H54 (cell line): ENCODE measurements at places on chromosomes 13 and 19.

DNA sequence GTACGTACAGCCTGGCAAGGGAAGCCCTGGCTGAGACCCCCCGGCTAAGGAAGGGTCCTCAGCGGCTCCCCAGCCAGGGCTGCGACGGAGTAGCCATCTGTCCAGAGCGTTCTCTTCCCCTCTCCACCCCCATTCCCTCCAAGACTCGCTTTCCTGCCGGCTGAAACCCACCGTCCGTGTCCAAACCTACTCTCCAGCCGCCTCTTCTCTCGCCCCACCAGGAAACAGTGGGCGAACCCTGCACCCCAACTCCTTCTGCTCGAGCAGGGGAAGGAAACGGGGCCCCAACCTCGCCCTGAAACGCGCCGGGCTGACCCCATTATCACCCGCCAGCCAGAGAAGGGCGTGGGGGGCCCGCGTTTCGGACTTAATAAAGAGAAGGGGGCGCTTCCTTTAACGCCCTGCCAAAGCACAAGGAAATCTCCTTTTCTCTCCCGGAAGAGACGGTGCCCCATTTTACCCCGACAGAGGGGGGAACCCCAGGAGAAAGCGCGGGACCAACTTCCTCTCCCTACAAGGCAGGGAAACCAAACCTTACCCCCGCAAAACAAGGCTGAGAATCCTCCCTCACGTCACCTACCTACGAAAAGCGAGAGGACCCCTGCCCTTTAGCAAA lies 2.5 kb downstream of the ZC3H4 start:
- no peak for DNase-seq

DNA sequence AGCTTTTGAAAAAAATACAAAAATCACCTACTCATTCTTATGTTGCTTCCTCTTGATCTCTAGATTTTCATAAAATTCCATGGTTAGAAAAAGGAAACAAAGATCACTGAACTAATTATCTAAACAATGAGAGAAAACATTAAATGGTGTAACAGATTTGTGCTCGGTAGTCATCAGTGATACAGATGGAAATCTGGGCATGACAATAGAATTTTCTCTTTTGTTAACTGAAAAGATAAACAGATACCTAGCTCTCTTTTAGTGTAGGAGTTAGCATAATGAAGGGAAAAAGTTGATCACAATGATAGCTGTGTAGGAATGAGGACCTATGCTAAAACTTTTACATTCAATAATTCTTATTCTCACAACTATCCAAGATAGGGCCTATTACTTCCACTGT lies 103.7 kb downstream of the TBC1D4 start:
- DNase-seq: no peak

DNA sequence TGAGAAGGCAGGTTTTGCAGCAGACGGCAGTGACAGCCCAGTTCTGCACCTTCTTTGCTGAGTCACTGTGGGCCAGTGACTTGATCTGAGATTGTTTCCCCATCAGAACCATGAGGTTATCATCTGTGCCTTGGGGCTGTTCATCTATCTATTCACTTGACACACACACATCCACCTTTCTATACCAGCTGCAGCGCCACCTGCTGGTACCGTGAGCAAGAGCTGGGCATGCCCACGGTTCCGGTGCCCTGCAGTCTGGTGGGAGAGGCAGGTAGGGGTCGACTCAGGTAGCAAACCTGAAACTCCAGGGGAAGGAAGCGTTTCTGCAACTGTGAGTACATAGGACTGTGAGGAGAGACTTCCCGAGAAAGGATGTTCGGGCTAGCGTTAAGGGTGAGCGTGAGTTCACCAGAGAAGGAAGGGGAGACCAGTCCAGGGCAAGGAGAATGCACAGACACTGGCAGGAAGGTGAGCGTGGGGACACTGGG lies 7.5 kb upstream of the LIN7B start:
- DNase-seq: no peak

GRCh38 chr19:13899912-13900584 lies 5.9 kb downstream of the BRME1 start:
- DNase-seq: no peak

DNA sequence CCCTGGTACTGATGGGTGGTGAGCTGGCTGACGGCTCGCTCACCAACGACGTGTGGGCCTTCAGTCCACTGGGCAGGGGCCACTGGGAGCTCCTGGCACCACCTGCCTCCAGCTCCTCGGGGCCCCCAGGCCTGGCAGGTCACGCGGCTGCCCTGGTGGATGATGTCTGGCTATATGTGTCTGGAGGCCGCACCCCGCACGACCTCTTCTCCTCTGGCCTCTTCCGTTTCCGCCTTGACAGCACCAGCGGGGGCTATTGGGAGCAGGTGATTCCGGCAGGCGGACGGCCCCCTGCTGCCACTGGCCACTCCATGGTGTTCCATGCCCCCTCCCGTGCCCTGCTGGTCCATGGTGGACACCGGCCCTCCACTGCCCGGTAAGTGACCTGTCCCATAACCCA lies 10.5 kb downstream of the MEGF8 start:
- no peak for DNase-seq

DNA sequence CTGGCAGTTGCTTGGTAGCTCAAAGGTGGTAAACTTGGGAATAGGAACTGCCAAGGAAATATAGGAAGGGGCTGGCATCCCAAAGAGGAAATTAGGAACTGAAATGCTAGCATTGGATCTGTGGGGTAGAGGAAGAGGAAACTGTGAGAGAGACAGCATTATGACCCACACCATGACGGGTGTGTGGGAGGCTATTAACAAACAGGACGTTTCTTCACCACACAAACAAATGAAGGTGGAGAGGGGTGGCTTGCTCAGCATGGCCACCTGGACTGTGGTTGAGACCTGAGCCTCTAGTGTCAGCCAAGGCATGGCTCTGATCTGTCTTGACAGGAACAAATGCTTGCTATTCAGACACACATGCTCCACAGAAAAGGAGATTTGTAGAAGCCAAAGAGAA lies 178.2 kb downstream of the B3GLCT start:
- no peak for DNase-seq

DNA sequence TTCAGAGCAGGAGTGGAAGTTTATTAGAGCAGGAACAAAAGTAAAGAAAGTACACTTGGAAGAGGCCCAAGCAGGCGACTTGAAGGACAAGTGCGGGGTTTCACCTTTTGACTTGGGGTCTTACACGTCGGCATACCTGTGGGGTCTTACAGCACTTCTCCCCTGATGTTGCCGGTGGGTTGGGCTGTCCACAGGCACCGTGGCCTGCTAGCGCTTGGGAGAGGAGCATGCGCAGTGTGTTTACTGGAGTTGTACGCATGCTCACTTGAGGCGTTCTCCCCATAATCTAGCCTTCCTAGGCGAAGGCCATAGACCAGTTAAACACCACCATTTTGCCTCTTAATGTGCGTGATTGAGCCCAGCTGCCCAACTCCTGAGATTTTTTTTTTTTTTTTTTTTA lies 25.0 kb upstream of the PLEKHF1 start:
- DNase-seq: no peak

DNA sequence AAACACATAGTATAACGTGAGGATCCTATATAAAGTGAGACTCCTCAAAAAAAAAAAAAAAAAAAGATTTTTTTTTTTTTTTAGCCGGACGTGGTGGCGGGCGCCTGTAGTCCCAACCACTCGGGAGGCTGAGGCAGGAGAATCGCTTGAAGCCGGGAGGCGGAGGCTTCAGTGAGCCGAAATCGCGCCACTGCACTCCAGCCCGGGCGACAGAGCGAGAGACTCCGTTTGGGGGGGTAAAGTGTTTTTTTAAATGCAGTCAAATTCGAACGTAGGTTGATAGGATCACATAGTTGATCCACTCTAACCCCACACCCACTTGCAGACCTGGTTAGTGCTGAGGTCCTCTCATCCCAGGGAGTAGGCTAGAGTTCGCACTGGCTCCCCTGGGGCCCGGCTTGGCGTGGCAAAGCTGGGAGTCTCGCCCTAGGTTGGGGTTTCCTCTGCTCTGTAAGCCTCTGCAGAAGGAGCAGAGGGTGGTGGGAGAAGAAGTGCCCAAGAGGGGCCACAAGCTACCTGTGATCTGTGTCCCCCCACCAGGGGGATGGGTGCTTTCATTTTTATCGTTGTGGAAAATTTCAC lies 6.5 kb downstream of the RNF225 start:
- DNase-seq: no peak

- no peak for DNase-seq
These were observed 1529.3 kb upstream of the SLC10A2 start for GRCh38 chr13:104595511-104595910.

DNA sequence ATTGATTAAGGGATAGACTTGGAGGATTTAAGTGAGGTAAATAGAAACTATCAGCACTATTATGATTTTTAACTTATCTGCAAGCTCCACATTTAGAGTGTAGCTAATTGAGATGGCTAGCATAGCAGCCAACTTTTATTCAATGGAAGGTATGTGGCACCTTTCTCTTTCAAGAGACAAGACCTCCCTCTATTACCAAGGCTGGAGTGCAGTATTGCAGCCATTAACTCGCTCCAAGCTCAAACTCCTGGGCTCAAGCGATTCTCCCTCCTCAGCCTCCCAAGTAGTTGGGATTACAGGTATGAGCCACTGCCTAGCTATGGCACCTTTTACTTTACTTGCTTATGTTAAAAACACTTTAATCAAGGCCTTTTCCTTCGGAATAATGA lies 8.2 kb downstream of the TPT1 start:
- DNase-seq: no peak

DNA sequence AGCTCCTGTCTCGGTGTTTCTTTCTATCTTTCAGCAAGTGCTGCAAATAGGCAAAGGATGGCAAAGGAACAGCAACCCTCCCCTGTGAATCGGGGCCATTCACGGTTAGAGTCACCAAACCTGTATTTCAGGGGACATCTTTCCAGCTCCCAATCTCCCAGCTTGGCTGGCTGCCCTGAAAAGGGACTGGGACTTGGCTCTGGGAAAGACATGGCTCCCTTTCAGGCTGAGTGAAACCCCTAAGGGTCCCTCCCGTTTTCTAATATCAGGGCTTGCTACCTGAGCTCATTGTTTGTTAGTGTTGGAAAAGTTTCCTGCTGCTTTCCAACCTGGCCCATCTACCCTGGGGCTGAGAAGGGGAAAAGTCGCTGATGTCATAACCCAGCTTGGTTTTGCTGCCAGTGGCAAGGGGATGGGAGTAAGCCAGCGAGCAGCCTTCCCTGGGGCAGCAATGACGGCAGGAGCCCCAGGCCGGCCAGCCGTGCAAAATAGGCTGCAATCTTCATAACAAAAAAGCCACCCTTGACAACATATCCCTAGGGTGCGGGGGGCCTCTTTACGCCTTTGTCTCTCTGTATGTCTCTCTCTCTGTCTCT lies 29.9 kb downstream of the SERP2 start:
- DNase-seq: no peak

DNA sequence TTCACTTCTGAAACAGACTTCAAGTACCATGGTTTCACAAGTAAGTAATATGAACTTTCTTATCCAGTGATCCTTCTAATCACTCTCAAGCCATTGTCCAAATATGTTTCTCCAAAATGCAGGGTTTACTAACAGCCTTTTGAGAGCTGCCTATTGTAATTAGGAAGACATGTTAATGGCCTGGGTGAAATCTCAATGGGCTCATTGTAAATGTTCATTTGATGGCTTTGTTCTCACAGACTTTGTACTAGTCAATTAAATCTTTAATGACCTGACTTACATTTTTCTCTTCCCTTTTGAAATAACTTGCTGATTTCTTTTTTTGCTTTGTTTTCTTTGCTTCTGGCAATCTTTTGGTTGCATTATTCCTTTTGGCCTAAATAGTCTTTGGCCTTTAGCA lies 444.8 kb downstream of the LIG4 start:
- DNase-seq: no peak

DNA sequence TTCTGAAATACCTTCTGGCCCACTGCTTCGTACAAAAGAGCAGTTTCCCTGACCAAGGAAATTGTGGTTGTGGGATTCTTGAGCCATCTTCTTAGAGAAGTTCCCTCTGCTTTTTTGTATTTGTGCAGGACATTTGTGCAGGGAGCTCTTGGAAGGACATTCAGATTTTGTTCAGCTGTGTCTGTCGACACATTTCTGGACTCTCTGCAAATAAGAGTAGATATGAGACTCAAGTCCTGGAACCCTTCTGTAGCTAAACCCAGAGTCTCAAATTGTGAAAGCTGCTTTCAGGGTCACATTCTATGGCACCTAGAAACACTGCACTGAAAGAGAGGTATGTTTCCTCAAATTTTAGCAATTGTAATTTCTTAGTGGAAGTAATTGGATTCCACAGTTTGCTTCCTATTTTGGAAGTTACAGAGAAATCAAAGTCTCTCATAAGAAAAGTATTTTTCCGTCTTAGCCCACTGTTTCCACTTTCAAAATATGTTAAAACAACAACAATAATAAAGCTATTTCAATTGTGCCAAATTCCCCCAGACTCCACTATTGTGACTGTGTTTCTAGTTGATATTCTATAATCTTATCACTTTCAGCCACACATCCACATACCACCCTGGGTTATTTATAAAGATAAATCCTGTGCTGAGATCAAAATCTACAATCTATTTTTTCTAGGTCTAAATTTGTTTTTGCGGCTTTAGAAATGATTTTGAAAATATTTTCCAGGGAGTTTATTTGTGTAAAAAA lies 224.0 kb downstream of the COG6 start:
- no peak for DNase-seq

GRCh38 chr19:16113727-16114126 lies 2.0 kb downstream of the RAB8A start:
- DNase-seq: no peak

DNA sequence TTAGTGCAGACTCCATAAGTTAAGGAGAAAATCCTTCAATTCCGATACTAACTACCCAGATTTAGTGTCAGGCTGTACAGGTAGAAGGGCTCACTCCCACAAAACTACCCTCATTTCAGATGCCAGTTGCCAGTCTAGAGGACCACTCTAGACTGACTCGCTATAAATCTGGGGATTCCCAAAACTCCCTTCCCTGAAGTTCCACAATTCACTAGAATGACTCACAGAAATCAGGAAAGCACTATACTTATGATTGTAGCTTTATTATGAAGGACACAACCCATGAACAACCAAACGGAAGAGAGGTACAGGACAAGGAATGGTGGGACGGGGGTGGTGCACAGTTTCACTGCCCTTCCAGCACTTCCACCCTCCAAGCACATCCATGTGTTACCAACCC lies 321.2 kb downstream of the DIAPH3 start:
- no peak for DNase-seq

DNA sequence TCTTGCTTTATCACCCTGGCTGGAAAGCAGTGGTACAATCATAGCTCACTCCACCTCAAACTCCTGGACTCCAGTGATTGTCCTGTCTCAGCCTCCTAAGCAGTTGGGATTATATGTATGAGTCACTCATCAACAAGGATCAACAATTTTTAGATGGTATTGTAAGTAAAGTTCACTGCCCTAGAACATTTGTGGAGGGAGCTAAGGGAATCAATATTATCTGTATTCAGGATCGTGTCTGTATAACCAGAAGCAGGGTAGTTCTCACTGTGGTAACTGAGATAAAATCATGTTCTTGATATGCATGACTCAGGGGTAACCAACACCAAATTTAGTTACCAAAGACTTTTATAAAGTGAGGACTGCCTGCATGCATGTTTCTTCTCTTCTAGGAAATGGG lies 27.0 kb downstream of the ZMYM5 start:
- DNase-seq: no peak
